ENCODE measurements at places on chromosomes 16 and 17.

GRCh38 chr16:65037556-65037955, 84.3 kb downstream of the CDH11 start:
- no peak for DNase-seq

GRCh38 chr16:2950773-2951172, 13.3 kb upstream of the KREMEN2 start:
- DNase-seq: no peak

DNA sequence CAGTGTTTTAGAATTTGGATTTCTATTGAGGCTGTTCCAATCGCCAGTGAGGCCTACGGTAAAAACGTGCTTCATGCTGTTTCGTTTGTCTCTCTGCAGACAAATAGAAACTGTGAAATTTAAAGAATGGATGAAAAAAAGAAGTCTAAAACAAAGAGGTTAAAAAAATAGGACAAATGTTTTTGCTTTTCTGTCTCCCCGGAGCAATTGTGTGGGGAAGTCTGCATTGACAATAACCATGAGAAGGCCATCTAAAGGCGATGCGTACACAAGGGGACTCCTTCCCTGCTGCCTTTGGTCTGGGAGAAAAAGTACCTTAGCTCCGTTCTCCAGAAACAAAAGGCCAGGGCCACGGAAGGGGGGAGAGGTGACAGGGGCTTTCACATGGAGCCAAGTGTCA, 4.6 kb upstream of the ZFHX3 start:
- no peak for DNase-seq

GRCh38 chr16:6349725-6350124, 982.9 kb upstream of the RBFOX1 start:
- no peak for DNase-seq

GRCh38 chr17:57935833-57936807, 19.1 kb downstream of the CUEDC1 start:
- no peak for DNase-seq

DNA sequence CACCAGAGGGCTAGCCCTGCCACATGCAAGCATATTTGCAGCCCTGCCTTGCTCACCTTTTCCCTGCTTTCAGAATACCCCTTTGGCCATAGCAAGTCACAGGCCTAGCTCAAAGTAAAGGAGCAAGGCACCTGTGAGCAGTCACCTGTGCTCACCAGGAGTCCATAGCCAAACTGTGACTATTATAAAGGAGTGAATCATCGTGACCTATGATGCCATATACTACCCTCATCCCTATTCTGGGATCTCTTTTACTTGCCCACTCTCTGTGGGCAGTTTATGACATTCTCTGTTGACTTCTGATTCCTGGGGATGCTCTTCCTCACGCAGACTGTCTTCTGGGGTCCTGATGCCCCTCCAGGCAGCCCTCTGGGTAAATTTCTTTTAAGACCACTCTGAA, 200.5 kb upstream of the NLRP1 start:
- DNase-seq: no peak

GRCh38 chr17:78237401-78238012, 6.1 kb downstream of the TMEM235 start:
- no peak for DNase-seq

DNA sequence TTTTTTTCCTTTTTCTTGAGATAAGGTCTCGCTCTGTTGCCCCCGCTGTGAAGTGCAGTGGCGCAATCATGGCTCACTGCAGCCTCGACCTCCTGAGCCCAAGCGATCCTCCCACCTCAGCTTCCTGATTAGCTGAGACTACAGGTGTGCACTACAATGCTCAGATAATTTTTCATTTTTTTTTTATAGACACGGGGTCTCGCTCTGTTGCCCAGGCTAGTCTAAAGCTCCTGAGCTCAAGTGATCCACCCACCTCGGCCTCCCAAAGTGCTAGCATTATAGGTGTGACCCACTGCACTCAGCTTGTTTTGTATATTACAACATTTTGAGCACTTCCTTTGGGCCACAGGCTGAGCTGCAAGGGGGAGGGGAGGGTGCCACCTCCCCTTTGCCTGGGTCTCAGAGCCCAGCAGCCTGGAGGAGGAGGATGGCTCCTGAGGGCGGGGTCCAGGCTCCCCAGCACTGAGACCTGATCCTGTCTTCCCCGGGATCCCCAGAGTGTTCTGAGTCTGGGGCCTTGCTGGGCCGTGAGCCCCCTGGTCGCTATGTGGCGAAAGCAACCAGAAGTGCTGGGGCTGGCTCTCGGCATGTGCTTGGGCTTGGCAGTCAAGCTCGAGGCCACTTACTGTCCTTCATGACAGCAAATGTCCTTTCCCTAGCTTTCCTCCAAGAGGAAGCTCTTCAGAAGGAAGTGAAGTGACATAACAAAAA, 8.1 kb downstream of the DEF8 start:
- no peak for DNase-seq

DNA sequence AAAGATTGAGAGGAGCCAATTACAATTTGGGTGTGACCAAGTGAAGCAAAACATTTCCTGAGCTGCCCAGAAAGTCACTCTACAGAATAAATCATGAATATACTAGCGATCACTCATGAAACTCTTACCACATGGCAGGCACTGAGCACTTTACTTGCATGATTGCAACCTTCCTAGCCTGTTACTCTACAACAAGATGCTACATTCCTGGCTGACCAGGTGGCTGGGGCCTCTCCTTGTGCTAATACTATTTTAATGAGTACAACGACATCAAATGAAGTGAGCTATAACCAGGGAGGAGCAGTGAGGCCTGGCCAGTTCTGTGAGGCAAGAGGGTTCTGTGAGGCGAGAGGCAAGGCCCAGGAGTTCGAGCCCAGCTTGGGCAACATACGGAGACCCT, 75.2 kb downstream of the CPPED1 start:
- DNase-seq: no peak

DNA sequence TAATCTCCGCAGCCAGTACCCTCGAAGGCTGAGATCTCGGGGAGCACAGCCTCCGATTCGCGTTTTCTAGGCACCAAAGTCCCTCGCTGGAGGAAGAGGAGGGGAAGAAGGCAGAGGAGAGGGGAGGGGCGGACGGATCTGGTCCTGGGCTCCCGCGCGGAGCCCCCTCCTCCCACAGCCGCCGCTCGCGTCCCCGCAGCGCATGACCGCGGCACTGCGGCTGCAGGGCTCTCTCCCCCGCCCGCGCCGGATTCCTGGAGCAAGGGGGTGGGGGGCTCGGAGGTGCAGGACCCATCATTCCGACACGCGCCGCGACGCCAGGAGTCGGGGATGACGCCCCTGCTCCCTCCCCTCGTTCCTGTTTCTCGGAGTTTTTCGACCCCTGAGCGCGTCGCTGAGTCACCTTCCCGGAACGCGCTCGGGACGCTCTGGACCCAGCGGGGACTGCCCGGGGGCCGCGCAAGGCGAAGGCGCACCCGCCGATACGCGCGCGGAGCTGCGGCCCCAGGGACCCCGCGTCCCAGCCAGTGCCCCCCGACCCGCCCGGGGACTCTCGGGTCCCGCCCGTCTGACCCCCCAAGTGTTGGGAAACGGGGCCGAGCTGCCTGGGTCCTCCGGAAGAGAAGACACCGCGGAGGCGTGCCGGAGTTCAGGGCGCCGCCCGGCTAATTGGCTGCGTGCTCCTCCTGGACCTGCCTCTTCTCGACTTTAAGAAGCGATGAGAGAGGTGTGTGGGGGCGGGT, 1.4 kb upstream of the SPHK1 start:
- no peak for DNase-seq

DNA sequence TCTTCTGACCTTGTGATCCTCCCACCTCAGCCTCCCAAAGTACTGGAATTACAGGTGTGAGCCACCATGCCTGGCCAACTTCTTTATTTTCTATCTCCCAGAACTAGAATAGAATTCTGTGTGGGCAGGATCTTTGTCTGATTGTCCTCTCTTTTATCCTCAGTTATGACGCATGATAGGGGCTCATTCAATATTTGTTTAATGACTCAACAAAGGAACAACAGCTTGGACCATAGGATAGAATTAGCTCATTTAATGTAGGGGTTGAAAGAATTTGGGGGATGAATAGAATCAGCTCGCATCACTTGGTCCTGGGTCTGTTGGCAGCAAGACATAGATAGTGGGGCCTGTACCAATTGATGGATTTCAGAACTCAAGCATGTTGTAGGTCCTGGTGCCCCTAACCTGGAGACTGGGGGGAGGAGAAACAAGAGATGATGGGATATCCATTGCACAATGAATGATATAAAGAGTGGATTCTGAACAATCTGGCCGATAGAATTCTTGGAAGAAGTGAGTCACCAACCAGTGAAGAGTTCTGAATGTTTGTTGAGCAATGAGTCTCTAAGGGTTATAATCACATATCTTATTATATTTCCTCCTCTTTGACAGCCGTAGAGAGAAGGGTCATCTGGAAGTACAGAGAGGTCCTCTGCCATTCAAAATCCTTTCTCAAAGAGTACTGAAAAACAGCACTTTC, 250.2 kb downstream of the HS3ST4 start:
- DNase-seq: no peak

DNA sequence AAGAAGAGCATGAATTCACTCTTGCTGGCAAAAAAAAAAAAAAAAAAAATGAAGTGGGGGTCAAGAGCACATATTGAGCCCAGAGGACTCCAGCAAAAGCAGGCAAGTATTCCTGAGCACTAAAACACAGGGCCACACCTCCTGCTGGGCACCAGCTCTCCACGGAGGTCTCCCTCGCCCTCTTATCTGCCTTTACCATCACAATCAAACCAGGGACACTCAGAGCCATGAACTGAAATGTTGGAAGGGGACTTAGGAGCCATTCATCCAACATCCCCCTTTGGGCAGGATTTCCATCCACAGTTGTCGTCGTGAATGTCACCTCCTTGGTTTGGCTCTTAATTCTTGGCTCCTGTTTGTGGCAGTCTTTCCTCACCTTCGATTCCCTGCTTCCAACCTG, 89.8 kb upstream of the GNAO1 start:
- no peak for DNase-seq

DNA sequence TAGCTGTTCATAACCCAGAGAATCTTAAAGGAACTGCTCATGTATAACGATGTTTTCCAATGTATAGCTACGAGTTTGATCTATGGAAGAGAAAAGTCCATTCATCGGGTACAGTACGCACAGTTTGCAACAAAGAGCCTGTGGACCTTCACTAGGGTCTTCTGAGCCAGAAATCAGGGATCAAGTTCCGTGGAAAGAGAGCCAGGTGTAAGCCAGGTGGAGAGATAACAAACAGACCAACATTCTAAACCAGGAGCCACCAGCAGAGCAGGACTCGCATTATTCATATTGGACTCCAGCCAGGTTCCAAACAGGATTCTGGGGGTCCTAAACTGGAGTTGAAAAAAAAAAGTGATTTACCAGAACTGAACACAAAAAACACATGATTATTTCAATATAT, 505.4 kb upstream of the C16orf82 start:
- no peak for DNase-seq

DNA sequence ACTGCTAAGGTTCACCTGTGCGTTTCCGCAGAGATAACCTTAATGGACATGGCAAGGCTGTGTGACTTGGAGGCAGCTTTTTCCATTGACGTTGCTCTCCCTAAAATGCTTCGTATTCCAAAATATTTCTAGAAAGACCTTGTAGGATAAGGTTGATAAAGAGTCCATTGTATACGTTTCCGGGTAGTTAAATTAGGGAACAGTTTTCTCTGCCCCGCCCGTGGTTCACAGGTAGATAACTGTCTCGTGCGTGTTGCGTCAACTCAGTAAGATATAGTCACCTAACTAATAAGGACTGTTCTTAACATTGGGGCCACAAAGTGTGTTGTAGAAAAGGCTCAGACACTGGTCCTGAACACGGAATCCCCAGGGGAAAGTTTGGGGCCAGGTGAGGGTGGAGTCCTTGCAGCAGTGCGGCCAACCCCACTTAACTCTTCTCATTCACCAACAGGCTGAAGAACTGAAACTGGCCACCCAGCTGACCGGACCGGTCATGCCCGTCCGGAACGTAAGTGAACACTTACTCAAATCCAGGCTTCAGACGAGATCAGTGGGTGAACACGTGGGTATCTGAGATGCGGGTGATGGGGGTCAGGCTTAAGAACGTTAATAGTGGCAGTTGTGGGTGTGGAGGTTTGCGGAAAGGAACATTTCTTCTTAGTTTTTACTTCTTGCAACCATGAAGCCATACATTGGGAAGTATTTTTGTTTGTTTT, 1.6 kb downstream of the RPL13 start:
- no peak for DNase-seq

- no peak for DNase-seq
These were observed 72.5 kb downstream of the WSCD1 start for GRCh38 chr17:6142701-6143100.

DNA sequence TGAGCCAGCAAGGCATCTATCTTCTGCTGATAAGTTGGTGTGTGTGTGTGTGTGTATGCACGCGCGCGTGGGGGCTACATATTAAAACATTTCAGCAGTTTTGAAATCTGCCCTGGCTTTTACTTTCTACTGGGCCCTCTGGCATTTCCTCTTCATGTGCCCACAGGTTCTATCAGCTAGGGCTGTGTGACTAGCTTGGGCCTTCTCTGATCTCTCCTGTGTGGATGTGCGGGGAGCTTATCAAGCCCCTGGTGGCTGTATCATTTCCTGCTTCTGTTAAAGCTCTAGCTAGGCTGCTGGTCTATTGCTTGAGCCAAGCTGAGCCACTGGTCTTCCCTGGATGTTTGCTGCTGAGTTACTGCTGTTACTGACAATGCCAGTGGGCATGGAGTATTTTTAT, 132.5 kb downstream of the AATF start:
- no peak for DNase-seq

DNA sequence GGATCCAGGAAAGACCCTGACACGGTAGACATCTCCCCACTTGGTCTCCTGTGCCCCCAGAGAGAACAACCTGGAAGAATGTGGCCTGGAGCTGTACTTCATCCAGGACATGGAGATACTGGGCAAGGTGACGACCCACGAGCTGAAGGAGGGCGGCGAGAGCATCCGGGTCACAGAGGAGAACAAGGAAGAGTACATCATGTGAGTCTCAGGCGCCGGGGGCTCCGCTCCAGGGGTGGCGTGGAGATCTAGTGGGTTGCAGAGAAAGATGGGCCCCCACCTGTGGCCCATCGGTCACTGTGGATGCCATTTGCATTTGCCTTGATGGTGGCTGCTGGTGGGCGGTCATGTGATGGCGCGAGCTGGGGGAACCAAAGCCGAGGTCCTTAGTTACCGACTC, 14.9 kb upstream of the CLEC18A start:
- DNase-seq: no peak

DNA sequence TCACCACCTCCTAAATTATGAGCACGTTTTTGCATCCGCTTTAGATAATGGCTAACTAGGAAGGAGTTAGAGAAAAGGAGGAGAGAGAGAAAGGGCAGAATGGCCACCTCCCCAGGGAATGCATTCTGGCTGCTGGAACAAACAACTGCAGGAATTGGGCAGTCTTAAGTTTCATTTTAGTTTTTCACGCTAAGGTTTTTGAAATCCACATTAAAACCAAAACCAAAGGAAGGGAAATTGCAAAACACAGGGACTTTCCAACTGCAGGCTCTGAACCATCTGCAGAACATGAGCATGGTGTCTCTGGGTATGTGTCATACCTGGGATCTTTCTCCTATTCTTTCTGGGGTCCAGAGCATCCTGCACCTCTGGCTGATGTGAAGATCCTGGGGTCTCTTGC, 12.1 kb upstream of the CCL8 start:
- no peak for DNase-seq

DNA sequence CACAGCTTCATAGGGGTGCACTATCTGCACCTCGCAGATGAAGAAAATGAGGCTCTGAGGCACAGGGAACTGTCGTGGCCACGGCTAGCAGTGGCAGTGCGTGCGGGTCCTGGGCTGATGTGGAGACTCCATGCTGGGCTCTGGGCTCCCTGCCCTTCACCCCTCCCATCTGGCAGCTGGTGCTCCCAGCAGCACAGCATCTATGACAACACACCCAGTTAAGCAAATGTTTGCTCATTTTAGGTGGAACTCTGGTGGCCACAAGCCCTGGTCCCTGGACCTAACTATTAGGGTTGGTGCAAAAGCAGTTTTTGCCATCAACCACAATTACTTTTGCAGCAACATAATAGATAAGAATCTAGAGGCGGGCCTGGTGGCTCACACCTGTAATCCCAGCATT, 30.9 kb downstream of the IFT140 start:
- no peak for DNase-seq
